Activated CD4-positive, alpha-beta T cell treated with anti-CD3 and anti-CD28 coated beads, Interleukin-2, amount 50 U/mL, for 48 hours (primary cell): ENCODE measurements at places on chromosomes 2 and 18.

GRCh38 chr2:3449086-3449485 lies 69.6 kb downstream of the TRAPPC12 start:
- no peak for DNase-seq

GRCh38 chr2:138626148-138626547 lies 124.6 kb downstream of the SPOPL start:
- no peak for DNase-seq

- DNase-seq, result no peak
Measured at GRCh38 chr18:995629-996028, 91.0 kb downstream of the ADCYAP1 start.

GRCh38 chr2:237718277-237718634 lies 80.3 kb upstream of the RBM44 start:
- no peak for DNase-seq

DNA sequence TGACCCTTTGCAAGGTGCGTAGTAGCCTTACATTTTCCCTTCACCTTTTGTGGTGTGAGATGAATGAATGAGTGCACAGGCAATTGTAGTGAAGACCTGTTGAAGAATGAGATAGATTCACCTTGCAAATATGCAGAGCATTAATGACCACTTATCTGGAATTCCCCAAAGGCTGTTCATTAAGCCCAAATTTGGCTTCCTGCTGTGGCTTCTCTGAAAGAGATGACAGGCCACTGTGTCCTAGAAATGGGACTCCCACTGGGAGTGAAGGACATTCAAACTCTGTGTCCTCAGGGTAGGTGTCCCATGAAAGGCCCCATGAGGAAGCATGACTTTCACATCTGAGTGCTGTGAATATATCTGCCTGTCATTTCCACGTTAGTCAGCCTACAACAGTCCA lies 1821.8 kb upstream of the PIK3C3 start:
- DNase-seq, result no peak

GRCh38 chr18:60232541-60232940 lies 140.0 kb downstream of the MC4R start:
- DNase-seq, result no peak

DNA sequence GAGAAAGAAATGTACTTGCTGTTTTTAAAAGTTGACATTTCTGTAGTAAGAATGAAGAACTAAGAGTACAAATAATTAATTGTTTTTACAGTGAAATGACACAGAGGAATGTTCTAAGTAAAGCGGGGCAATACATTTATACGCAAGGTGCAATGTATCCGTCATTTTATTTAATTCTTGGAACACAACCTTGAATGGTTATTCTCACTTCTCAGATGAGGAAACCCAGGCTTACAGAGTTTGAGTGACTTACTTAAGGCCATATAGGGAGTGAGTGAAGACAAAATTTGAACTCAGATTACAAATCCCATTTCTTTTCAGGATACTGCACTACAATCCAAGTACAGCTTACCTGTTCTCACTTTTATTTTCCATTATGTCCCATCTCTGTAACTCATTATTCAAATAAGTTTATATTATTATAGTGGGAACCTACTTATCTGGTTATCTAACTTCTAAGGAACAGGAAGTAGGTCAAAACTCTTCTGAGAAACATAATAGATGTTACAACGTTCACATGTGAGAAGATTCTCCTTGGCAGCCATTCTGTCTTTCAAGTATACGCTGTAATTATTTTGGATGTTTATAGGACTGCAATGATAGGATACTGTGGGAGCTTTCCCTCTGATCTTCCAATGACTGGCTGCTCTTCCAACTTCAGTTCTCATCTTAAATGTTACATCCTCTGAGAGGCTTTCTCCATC lies 12.3 kb upstream of the STK17B start:
- DNase-seq, result no peak

- no peak for DNase-seq
Measured at GRCh38 chr18:38243291-38243690, 677.7 kb upstream of the CELF4 start.

- DNase-seq, result no peak
Measured at GRCh38 chr2:33521791-33522281, 45.4 kb downstream of the RASGRP3 start.

DNA sequence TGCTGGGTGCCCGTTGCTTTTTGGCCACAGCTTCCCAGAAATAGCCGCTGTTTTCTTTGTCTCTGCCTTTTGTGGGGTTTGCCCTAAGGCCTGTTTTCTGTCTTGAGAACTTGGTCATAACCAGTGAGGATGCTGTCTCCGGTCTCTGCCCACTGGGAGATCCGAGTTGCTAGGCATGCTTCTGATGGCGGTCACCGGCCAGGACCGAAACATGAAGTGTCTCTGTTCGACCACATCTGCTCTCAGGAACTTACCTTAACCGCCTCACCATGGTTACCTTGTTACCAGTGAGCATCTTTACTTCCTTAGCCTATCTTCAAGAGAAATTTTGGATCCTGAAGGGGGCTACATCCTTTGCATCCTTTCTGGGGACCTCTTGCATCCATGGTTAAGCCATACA lies 91.9 kb downstream of the RTP5 start:
- no peak for DNase-seq

DNA sequence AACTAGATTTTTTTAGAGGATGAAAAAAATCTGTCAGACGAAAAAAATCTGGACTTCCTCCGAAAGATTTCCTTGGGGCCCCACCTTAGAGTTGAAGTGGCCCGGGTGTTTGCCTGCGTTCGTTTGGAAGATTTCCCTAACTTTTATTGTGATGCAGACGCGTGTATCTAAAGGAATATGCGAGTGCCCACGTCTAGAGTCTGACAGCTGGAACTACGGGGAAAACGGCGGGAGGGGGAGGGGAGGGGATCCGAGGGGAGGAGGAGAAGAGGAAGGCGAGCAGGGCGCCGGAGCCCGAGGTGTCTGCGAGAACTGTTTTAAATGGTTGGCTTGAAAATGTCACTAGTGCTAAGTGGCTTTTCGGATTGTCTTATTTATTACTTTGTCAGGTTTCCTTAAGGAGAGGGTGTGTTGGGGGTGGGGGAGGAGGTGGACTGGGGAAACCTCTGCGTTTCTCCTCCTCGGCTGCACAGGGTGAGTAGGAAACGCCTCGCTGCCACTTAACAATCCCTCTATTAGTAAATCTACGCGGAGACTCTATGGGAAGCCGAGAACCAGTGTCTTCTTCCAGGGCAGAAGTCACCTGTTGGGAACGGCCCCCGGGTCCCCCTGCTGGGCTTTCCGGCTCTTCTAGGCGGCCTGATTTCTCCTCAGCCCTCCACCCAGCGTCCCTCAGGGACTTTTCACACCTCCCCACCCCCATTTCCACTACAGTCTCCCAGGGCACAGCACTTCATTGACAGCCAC lies 2.4 kb upstream of the SP9 start:
- no peak for DNase-seq

- peak; percentile 8 for DNase-seq
Measured at GRCh38 chr2:217789736-217790181, 213.0 kb downstream of the TNS1 start.

DNA sequence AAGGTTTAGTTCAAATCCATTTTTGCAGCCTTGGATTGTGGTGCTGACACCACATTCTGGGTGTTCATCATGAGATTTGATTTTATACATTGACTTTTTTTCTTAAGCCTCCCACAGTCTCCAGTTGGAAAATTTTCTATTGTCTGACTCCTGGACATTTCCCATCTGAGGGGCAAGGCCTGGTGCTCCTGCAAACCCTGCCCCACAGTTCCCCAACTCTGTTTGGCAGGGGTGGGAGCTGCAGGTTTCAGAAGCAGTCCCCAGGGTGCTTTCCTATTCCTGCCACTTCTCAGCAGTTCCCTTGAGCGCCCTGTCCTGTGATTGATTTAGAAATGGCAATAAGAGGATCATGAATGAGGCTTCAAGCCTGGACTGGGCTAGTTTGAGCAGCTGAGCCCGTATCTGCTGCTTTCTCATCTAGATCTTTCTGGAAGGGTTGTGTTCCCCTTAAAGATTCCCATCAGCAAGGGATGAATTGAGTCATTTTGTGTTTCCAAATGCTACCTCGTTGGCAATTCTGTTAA lies 77.0 kb downstream of the CIB4 start:
- no peak for DNase-seq

- no peak for DNase-seq
Measured at GRCh38 chr2:118854507-118855345, 7.3 kb upstream of the EN1 start.

GRCh38 chr2:95042472-95043271 lies 17.2 kb downstream of the MAL start:
- no peak for DNase-seq

GRCh38 chr2:160970052-160970965 lies 189.9 kb upstream of the TANK start:
- DNase-seq, result no peak

- no peak for DNase-seq
Measured at GRCh38 chr2:66865161-66865560, 430.2 kb downstream of the MEIS1 start.

- no peak for DNase-seq
Measured at GRCh38 chr2:199848389-199849130, 2.4 kb downstream of the FTCDNL1 start.

- peak; percentile 75 for DNase-seq
Measured at GRCh38 chr2:94874277-94874997, 3.2 kb downstream of the TEKT4 start.

GRCh38 chr2:96787411-96787810 lies 26.7 kb downstream of the CNNM4 start:
- no peak for DNase-seq

- no peak for DNase-seq
Measured at GRCh38 chr2:241193271-241193670, 4.8 kb downstream of the ANO7 start.

DNA sequence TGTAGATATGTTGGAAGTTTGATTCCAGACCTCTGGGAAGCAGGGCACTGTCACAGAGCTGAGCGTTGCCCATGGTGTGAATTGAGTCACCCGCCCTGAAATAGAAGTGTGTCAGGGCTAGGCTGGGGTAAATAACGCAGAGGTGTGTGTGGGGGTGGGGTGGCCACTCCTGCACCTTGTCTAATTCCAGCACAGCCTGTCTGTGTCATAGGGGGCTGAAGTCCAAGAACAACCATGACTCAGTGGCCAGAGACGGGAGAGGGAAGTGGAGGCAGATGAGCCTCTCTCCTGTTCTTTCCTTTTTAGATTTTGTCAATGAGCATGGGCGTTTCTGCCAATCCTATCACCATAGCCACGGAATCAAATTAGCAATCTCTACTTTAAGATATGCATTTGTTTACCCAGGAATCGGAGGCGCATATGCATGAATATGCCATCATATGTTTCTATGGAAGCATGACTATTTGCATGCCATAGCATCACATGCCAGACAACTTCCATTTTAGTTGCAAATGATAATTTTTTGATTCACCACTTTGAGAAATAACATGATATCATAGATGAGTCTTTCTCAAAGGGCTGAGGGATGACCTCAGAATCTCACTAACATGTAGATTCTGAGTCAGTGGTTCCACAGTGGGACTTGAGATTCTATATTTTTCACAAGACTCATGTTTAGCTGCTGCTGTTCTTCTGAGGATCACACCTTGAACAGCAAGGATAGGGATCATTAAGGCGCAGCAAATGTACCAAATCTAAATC lies 852.9 kb downstream of the DCDC2C start:
- no peak for DNase-seq
